ENCODE measurements at places on chromosomes 2 and 18. TPM values are rescaled to one million over a fixed set of nuclear protein-coding genes. Genes with fewer than 3 reads are reported as not detected.

Gene LYG2
- total RNA-seq, result not detected

Gene GALR1
- not detected for total RNA-seq

Gene LYPD6B
- 0.20 TPM for total RNA-seq

Gene ELOA2
- not detected for total RNA-seq

Gene FBXO36
- 1.1 TPM for total RNA-seq

Gene POTEC
- total RNA-seq, result not detected

Gene EFHD1
- total RNA-seq, result 2.0 TPM

Gene HK2
- total RNA-seq, result 37.8 TPM

Gene HOXD9
- total RNA-seq, result not detected

Gene GCKR
- total RNA-seq, result not detected

Gene CDH19
- total RNA-seq, result not detected

Gene ANKRD23
- 15.5 TPM for total RNA-seq

Gene GREB1
- total RNA-seq, result 0.13 TPM

Gene MAP3K19
- total RNA-seq, result not detected

Gene IRS1
- total RNA-seq, result 7.4 TPM

Gene IL1R2
- 0.81 TPM for total RNA-seq

Gene HOXD10
- not detected for total RNA-seq

DNA sequence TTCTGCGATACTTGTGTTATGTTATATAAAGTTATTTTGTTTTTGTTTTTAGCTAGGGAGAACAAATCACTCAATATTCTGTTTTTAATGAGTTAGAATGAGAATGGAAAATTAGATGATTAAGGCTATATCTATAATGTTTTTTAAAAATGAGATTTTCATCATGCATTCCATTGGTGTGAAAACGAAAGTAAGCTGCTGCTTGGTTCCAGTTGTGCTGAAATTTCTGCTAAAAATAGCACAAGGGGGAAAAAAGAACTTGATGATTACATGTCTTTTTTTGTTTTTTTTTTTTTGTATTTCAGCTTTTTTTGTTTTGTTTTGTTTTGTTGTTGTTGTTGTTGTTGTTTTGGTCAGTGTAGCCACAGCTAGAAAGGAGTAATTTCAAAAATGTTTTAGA, 242.6 kb upstream of the KCNJ3 start:
- DNase-seq, result no peak

DNA sequence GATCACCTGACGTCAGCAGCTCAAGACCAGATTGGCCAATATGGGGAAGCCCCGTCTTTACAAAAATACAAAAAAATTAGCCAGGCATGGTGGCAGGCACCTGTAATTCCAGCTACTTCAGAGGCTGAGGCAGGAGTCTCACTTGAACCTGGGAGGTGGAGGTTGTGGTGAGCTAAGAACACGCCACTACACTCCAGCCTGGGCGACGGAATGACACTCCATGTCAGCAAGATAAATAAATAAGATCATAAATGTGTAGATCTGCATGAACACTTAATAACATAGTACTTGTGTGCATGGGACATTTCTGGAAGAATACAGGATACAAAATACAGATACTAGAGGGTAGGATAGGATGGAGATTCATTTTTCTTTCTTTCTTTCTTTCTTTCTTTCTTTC, 9.1 kb downstream of the EHD3 start:
- DNase-seq, result no peak

- DNase-seq, result no peak
Measured at GRCh38 chr2:72716601-72717000, 109.2 kb downstream of the EXOC6B start.

DNA sequence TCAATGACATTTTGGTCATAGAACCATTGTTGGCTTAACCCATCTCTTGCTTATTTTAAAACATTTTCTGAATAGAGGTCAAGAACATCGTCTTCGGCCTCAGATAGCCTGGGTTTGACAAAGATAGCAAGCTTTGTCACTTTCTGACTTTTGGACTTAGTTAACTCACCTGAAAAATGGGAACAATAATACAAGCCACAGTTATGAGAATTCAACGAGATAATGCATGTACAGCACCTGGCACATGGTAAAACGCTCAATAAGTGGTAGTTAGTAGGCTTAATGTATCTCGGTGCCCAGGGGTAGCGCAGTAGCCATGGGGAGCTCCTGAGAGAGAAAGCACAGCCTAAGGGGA, 446 bp upstream of the COPS7B start:
- no peak for DNase-seq

- DNase-seq, result no peak
Measured at GRCh38 chr18:32621034-32621433, 150.4 kb upstream of the GAREM1 start.

- no peak for DNase-seq
Measured at GRCh38 chr2:99975386-99975785, 167.0 kb downstream of the AFF3 start.

- no peak for DNase-seq
Measured at GRCh38 chr2:20304411-20304810, 46.2 kb downstream of the PUM2 start.

DNA sequence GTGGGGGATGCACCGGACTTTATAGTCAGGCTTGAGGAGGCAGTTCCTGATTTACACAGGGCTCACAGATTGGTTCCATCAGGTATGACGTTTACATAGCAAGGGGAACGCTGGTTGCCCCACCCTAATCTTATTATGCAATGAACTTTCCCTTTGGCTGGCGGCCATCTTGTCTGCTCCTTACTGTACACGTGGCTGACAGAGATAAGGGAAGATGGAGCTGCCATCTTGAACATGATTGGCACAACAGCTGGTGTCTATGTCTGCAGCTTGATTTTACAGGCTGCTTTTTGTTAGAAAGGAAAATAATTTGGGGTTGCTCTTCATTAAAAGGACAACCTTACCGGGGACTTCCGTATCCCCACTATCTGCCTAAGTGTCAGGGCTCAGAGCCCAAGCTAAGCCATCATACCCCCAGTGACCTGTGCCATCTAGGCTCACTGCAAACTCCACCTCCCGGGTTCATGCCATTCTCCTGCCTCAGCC, 33.5 kb upstream of the ATG16L1 start:
- DNase-seq, result no peak

- DNase-seq, result peak; percentile 44
Measured at GRCh38 chr2:148201075-148202004, 180.4 kb downstream of the MBD5 start.

DNA sequence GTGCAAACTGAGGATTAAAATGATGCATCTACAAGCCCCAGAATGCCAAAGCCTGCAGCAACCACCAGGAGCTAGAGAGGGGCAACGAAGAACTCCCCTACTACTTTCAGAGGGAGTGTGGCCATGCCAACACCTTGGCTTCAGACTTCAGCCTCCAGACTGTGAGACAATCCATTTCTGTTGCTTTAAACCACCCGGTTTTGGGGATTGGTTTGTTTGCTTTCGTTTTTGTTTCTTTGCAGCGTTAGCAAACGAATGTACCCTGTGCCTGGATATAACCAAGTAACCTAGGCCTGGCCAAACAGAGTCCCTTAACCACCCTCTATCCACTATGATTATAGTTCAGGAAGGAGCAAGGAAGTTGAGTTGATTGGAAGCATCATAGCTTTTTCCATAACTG, 171.2 kb upstream of the NCK2 start:
- DNase-seq, result no peak

GRCh38 chr2:206836722-206837121, 71.3 kb downstream of the FASTKD2 start:
- DNase-seq, result no peak

DNA sequence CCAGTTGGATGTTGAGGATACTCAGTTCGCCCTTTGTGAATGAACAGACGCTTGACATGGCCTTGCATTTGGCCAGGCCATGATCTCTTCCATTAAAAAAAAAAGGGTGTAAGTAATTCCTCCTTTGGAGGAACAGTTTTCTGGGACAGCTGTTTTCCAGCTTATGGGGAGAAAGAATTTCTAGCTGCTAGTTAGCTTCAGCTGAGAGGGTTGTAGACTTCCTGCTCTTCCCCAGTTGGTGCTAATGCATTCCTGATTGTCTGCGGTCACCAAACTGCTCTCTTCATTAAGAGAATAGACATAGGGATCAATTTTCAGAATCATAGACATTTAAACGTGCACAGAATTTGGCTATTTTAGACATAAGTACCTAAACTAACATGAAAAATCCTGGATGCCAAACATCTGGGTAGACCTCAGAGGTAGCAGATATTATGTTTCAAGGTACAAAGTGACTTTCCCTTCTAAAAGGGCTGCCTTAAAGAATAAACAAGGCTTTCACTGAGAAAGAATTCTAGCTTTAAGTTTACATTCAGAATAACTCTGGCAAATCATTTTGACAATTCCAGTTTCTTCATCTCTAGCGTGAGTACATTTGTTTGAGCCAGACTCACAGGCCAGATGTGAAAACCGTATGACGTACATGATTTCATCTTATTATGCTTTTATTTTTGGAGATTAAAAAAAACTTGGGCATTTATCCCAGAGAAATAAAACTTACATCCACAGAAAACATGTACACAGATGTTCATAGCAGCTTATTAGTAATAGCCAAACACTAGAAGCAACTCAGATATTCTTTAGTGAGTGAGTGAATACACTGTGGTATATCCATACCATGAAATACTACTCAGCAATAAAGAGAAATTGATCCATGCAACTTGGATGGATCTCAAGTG, 71.2 kb downstream of the MAIP1 start:
- DNase-seq, result no peak

DNA sequence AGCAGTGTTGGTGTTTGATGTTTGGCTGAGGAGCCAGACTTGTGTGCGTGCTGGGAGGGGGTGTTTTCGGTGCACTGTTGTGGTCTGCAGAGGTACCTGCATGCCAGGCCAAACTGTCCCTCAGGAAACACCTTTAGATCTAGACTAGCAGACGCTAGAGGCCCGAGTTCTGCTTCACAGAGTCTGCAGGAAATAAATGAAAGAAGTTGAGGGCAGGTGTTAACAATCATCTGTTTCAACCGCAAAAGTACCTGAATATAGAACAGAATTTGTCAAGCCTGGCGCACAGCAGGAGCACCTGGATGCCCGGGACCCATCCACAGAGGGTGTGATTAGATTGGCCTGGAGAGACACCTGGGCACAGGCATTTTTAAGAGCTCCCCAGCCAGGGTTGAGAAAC, 40.5 kb upstream of the REL start:
- DNase-seq, result no peak

DNA sequence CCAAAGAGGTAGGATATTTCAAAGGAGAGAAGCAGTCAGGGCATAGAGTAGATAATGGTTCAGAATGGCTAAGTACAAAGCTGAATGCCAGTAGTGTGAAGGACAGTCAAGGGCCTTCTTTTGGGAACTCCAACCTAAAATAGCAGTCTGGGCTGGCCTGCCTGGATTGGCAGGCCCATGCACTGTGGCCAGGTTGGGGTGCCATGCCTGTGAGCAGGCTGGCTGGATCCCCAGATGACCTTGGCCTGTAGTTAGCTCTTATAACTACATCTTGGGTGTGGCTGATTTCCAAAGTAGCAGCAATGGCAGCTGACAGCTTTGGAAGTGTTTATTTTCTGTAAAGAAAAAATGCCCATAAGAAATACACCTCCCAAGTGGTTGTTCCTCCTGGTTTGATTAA, 51.5 kb upstream of the ITGB6 start:
- DNase-seq, result no peak

- no peak for DNase-seq
Measured at GRCh38 chr2:205860885-205861284, 178.6 kb downstream of the NRP2 start.

GRCh38 chr2:130853391-130853790, 16.7 kb downstream of the ARHGEF4 start:
- no peak for DNase-seq

GRCh38 chr2:211132573-211132972, 576.2 kb downstream of the CPS1 start:
- no peak for DNase-seq

DNA sequence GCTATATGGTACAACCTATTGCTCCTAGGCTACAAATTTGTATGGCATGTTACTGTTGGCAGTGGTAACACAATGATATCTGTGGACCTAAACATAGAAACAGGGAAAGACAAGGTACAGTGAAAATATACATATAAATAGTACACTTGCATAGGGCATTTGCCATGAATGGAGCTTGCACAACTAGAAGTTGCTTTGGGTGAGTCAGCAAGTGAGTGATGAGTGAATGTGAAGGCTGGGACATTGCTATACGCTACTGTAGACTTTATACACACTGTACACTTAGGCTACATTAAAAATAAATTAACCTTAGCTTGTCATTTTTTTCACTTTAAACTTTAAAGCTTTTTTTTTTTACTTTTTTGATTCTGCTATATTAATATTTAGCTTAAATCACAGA, 500.0 kb upstream of the SETBP1 start:
- no peak for DNase-seq

- DNase-seq, result no peak
Measured at GRCh38 chr2:127901339-127902056, 15.7 kb upstream of the AMMECR1L start.

GRCh38 chr2:100972452-100972851, 29.6 kb upstream of the RPL31 start:
- no peak for DNase-seq

- no peak for DNase-seq
Measured at GRCh38 chr18:34122724-34123334, 101.9 kb downstream of the NOL4 start.

GRCh38 chr18:4107049-4107467, 348.0 kb downstream of the DLGAP1 start:
- no peak for DNase-seq

- DNase-seq, result no peak
Measured at GRCh38 chr18:79147014-79147413, 77.8 kb downstream of the ATP9B start.

Measured in activated CD4-positive, alpha-beta memory T cell treated with anti-CD3 and anti-CD28 coated beads, Interleukin-2, amount 10 ng/mL, durations not matched to agents 7 days and 5 days (primary cell).